Peyer's patch (tissue), 4 donors: ENCODE measurements at places on chromosomes 4 and X. TPM values are rescaled to one million over a fixed set of nuclear protein-coding genes. Genes with fewer than 3 reads are reported as not detected.

Gene FAT1
- total RNA-seq: 580 TPM

Gene TGIF2LX
- not detected for total RNA-seq

Gene ATP2B3
- total RNA-seq: not detected

Gene HEPH
- total RNA-seq: 230 TPM

Gene CASK
- 68.1 TPM for total RNA-seq

Gene LAMTOR3
- total RNA-seq: 26.3 TPM
